ENCODE measurements at places on chromosomes 12 and 14.

DNA sequence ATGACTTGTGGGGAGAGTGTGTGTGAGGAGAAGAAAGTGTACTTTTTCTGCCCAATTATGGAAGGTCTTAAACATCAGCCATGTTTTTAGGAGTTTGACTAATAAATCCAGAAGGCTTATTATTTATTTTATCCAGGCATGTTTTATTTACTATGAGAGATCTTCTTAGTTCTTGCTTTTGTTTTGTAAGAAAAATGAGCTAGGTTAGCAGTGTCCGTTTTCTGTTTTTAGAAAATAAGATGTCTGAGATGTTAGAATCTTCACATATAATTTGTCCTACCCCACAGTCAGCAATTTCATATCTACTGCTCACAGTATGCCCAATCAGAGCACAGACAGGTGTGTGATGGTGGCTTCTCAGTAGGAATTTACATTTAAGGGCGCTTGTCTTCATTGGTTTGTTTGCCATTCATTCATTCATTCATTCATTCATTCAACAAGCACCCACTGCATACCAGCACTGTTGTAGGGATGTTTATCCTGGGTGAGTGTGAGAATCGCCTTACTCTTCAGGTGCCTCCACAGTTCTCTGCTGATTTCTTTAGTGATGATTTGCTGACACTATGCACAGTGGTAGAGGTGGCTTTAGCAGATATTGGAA lies 83.2 kb downstream of the CRADD start:
- no peak for DNase-seq

DNA sequence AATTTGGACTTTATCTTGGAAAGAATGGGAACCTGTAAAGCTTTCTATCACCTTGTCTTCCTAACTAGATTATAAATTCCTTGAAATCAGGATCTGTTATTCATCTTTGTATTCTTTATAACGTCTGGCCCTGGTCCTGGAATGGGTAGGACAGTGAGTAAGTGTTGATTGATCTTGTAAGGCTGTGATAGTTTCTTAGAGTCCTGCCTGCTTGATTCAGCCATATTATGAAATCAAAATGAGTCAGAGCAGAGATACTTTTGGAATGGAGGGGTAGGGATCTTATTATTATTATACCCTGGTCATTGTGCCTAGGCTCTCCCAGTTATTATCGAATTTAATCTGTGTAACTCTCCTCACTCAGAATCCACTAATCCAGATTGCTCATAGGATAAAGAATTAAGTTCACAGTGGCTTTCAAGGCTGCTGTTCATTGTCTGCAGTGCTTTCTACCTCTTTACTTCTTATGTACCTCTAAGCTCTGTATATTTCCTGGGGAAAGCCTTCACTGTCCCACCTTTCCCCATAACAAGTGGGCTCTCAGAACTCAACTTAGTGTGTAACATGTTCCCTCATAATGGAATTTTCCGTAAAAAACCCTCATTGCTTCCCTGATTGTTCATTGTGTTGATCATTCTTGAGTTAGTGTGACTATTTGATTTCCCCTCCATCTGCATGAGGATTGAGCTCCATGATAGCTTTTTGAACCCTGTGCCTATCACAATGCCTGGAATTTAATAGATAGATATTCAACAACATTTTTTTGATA lies 93.3 kb downstream of the DAAM1 start:
- DNase-seq: no peak

DNA sequence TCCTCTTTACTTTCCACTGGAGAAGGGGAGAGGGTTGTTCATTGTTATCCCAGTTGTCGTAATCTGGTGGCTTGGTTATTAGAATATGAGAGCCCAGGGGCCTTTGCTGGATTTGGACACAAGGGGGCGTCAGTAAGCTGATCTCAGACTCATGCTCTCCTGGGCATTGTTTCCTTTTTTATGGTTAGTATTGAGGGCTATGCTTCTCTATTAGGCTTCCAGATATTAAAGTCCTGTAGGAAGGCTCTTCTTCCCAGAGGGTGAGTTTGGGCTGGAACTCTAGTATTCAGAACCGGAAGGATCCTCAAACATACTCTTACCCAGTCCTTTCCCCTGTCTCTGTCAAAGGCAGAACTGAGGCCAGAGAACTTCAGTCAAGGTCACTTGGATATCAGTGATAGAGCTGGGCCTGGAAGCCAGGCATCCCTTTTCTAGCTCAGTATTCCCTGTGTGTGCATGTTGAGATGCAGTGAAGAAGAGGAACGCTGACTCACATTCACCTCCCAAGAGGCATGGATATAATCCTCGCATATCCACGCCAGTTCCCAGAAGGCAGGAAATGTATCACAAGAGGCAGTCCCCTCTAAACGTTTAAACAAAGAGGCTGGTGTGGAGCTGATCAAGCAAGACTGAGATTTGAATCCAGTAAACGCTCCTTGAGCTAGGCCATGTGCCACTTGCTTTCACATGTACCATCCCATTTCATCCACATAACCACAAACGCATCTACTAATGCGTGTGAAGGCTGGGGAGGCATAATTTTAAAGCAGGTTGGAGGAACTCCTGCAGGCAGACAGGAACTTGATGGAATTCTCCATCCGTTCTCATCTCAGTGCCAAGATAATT lies 41.6 kb downstream of the UBE3B start:
- DNase-seq: peak; percentile 60

DNA sequence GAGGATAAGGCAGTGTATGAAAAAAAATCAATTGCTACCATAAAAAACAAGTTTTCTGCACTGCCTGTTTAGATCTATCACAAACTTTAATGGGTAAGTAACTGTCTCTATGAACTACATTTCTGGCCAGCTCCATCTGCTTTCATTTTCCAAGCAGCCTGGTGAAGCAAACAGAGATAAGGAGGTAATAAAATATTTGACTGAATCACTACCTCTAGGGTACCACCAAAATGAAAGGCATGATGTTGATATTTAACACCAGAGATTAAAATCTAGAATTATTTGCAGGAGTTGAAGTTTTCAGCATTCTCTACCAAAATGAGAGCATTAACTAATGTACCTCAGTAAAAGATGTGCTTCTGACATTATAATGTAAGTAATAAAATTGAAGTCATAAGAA lies 863.5 kb upstream of the MGAT4C start:
- no peak for DNase-seq

DNA sequence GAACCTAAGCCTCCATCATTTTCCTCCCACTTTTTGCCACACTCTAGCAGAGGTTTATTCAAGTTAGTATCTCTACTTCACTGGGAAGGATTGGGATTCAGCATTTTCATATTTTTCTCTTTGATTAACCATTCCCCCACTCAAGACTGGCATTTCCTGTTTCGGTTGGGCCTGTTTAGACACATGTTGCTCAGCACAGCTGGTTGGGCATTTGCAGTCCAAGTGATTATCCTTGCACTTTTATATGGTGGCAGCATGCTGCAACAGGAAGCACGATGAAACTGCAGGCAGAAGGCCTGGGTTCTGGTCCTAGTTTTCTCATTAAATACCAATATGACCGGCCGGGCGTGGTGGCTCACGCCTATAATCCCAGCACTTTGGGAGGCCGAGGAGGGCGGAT lies 182.9 kb upstream of the GRIN2B start:
- DNase-seq: no peak

GRCh38 chr14:66315548-66315947 lies 170.6 kb upstream of the CCDC196 start:
- no peak for DNase-seq

- DNase-seq: no peak
Measured at GRCh38 chr12:101116911-101117310, 93.1 kb downstream of the SLC5A8 start.

DNA sequence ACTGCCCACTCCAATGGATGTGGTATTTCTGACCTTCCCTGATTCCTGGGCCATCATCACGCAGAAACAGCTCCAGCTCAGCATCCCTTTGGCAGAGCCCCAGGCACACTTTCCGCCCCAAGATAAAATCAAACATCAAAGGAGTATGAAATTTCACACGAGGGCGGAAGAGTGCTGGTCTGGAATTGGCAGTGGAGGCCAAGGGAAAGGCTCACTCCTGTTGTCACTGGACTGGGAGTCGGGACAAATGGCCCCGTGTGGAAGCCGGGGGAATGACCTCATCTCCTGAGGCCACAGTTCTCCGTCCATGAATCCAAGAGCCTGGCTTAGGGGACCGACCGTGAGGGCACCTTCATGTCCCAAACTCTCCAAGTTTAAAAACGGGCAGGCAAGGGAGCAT lies 40.9 kb downstream of the FZD10 start:
- no peak for DNase-seq

All from hippocampal formation (tissue), 2 donors.